Activated CD4-positive, alpha-beta T cell treated with anti-CD3 and anti-CD28 coated beads for 1 hour (primary cell): ENCODE measurements at places on chromosomes 7 and 10.

DNA sequence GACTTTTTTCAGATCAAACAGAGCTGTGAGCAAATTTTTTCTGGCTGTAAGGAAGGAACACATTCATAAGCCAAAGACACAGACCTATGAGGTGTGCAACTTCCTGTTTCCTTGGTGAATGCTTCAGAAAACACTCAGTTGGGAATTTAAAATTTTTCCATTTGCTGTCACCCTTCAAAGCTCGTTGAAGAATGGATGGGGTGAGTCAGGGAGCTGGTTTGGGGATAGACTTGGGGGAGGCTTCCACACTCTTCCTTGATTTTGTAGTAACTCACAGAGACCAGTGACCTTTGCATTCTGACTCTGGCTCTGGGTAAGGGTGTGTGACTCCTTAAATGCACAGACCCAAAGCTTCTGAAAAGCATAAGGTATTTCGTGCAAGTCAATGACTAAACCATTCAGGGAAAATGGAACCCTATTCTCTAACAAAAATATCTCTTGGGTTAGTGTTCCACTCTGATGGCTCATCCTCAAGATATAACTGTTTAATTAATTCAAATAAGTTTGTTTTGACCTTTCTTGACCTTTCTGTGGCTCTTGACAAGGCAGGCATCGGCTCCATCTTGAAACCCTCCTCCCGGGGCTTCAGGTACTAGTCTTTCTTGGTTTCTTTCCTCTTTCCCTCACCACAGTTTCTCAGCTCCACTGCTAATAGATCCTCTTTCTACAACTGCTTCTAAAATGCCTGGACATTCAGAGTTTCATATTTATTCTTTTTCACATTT is 227.8 kb upstream of the INHBA start:
- DNase-seq: no peak

GRCh38 chr10:49519717-49520116 is 19.2 kb downstream of the ERCC6 start:
- no peak for DNase-seq

- no peak for DNase-seq
These were observed 189.2 kb downstream of the THSD7A start for GRCh38 chr7:11642841-11643240.

DNA sequence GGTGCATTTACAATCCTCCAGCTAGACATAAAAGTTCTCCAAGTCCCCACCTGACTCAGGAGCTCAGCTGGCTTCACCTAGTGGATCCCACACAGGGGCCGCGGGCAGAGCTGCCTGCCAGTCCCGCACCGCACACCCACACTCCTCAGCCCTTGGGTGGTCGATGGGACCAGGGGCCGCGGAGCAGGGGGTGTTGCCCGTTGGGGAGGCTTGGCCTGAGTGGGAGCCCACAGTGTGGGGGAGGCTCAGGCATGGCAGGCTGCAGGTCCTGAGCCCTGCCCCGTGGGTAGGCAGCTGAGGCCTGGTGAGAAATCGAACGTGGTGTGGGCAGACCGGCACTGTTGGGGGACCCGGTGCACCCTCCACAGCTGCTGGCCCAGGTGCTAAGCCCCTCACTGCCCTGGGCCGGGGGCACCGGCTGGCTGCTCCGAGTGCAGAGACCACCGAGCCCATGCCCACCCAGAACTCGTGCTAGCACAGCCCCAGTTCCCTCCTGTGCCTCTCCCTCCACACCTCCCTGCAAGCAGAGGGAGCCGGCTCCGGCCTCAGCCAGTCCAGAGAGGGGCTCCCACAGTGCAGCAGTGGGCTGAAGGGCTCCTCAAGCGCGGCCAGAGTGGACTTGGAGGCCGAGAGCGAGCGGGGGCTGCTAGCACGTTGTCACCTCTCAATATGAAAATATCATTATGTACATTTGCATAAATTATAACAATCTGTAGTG is 16.6 kb downstream of the POLR1F start:
- no peak for DNase-seq

DNA sequence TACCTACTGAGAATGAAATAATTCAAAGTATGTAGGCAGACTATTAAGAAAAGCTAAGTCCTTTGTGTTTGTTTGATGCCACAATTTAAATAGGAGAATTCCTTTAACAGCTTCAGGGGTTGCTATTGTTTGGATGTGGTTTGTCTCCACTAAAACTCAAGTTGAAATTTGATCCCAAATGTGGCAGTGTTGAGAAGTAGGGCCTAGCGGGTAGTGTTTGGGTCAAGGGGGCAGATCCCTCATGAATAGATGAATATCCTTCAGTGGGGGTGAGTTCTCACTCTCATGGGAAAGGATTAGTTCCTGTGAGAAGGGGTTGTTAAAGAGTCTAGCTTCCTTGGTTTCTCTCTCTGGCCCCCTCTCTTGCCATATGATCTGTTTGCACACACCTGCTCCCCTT is 97.0 kb downstream of the HGF start:
- DNase-seq: no peak

DNA sequence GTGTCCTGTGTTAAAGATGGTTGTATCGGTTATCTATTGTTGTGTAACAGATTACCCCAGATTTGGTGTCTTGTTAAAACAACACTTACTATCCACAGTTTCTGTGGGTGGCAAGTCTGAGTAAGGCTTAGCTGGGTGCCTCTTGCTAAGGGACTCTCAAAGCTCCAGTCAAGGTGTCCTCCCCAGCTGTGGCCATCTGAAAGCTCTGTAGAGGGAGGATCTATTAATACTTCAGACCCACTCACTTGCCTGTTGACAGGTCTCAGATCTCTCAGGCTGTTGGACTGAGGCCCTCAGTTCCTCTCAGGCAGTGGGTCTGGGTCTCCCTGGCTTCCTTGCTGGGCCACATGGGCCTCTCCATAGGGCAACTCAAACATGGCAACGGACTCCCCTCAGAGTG is 19.6 kb downstream of the ARID5B start:
- DNase-seq: no peak
